ENCODE measurements at places on chromosomes 16 and 17. TPM values are rescaled to one million over a fixed set of nuclear protein-coding genes. Genes with fewer than 3 reads are reported as not detected.
A peak's percentile ranks its signal among the peaks of the same experiment; 100 is the strongest.

KRTAP4-6 gene
- total RNA-seq: not detected

ACSM2B gene
- total RNA-seq: not detected

SLC16A5 gene
- total RNA-seq: 9.3 TPM

IRF8 gene
- total RNA-seq: 337 TPM

GRCh38 chr17:3804503-3804931 is 3.5 kb upstream of the ITGAE start:
- no peak overlapping the region for H3K27ac ChIP-seq
- H3K36me3 ChIP-seq: peaks cover 17% of the 10 kb centered on the region
- no peaks in the 10 kb centered on the region for H3K4me1 ChIP-seq
- DNase-seq: peak; percentile 36
- H3K27me3 ChIP-seq: no peaks in the 10 kb centered on the region

DNA sequence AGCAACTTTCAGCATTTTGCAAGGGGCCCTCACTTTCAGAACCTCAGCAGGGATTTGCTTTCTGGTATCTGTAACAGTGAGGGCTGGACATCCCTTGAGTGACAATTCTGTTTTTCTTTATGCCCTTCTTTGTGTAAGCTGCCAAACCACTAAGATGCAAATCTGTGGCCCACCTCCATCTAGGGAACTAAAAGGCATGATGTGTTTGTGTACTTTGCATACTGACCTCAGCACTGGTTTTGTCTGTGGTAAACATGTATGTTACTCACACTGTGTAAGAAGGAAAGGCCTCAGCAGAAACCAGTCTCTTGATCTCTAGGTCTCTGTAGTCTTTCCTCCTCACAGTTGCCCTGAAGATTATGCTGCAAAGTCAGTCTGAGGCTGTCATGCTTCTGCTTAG is 396.6 kb upstream of the DYNLRB2 start:
- no peaks in the 10 kb centered on the region for H3K36me3 ChIP-seq
- no peak for DNase-seq
- H3K27me3 ChIP-seq: no peaks in the 10 kb centered on the region
- no peaks in the 10 kb centered on the region for H3K4me1 ChIP-seq
- H3K4me3 ChIP-seq: no peak overlapping the region

DNA sequence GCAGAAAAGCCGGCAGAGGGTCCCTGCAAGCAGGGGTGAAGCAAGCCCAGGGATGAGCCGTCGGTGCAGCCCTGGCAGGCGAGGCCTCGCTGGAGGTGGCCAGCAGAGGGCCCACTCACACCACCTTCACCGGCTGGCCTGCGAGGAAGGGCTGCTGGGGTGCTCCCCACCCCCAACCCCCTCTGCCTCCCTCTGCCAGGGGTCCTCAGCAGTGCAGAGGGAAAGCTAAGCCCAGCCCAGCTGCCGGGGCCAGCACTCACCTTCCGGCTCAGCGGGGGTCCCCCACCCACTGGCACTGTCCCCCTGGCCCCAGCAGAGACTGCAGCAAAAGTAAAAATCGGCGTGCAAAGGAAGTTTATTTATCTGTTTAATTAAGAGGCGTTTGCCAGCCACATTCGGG is 113.4 kb downstream of the ENGASE start:
- H3K36me3 ChIP-seq: no peaks in the 10 kb centered on the region
- H3K27me3 ChIP-seq: peaks cover 13% of the 10 kb centered on the region
- H3K4me3 ChIP-seq: no peak overlapping the region
- H3K4me1 ChIP-seq: no peaks in the 10 kb centered on the region
- no peak overlapping the region for H3K27ac ChIP-seq

DNA sequence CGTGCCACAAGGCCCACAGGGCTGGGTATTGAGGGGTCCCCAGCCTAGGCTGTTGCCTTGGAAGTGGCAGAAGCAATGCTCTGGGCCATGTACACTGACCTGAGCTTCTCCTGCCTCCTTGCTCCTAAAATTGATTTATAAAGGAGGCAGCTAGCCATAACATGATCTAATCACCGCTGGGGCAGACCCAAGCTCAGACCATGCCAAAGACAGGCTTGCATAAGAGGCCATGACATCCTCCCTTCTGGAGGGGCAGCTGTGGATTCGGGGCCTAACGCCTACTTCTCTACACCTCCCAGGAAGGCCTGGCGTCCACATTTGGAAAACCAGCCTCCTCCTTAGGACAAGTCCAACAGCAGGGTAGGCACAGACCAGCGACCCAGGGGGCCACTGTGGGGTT is 12.3 kb downstream of the HSD11B2 start:
- no peaks in the 10 kb centered on the region for H3K4me1 ChIP-seq
- no peak overlapping the region for H3K4me3 ChIP-seq
- no peak for DNase-seq
- H3K36me3 ChIP-seq: peaks cover 82% of the 10 kb centered on the region

DNA sequence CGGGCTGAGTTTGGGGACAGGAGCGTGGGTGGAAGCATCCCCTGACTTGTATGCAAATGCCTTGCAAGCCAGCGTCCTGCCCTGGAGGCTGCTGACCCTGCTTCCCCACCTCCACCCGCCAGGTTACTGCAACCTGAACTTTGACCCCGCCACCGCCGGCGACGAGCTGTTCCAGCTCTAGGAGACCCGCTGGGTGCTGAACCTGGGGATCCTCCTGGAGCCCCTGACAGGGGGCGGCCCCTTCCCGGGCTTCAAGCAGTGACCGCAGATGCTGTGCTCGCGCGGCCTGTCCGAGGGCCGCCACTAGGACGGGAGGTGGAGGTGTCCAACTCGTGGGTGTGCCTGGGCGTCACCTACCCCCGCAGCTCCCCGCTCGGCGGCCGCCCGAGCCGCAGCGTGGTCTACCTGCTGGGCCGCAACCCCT is 10.7 kb upstream of the SLC16A5 start:
- H3K4me1 ChIP-seq: peaks cover 34% of the 10 kb centered on the region
- peak overlapping the region; percentile 66 for H3K27ac ChIP-seq

GRCh38 chr16:3608069-3608468 is 3.3 kb downstream of the SLX4 start:
- H3K4me1 ChIP-seq: peaks cover 38% of the 10 kb centered on the region
- no peak for DNase-seq
- no peak overlapping the region for H3K27ac ChIP-seq
- no peaks in the 10 kb centered on the region for H3K27me3 ChIP-seq

DNA sequence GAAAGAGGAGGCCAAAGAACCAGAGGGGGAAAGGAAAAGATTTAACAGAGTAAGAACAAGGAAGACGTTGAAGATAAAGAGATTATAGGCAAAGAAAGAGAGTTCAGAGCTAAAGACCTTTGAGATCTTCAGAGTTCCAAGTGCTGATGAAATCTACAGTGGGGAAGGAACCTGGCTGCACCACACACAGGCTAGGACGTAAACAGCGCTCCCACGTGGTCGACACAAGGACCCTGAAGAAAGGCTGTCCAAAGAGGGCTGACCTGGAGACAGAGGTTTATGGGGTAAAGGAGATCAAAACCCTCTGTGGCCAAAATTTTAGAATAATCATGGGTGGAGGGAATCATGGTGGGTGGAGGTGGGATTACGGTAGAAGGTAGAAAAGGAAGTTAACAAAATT is 121.6 kb downstream of the PMP22 start:
- DNase-seq: no peak
- H3K4me1 ChIP-seq: no peaks in the 10 kb centered on the region
- H3K27me3 ChIP-seq: no peaks in the 10 kb centered on the region
- no peak overlapping the region for H3K4me3 ChIP-seq
- no peaks in the 10 kb centered on the region for H3K36me3 ChIP-seq

- H3K36me3 ChIP-seq: no peaks in the 10 kb centered on the region
- H3K27me3 ChIP-seq: no peaks in the 10 kb centered on the region
- no peaks in the 10 kb centered on the region for H3K4me1 ChIP-seq
Observed at GRCh38 chr16:77759201-77759600, 29.2 kb upstream of the VAT1L start.

DNA sequence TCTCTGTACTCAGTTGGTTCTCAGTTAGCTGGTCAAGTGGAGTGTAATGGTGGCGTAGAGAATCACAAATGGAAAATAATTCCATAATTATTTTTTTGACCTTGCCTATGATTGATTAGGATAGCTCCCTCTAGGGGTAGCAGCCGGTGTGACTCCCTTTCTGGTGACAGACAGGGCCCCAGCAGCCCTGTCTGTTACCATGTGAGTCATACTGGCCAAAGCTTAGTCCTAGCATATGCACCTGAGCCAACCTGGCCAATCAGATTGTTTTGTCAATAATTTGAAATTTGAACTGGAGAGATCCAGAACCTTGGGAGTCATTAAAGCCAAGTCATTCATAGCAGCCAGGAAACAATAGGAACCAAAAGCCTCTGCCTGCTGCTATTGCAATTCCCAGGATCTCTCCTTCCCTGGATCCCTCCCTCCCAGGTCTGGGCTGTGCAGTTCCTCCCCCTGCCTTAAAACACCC is 5.6 kb downstream of the PNPO start:
- peak; percentile 74 for DNase-seq
- H3K36me3 ChIP-seq: peaks cover 28% of the 10 kb centered on the region
- H3K27ac ChIP-seq: no peak overlapping the region
- H3K4me1 ChIP-seq: peaks cover 19% of the 10 kb centered on the region
- H3K27me3 ChIP-seq: no peaks in the 10 kb centered on the region

DNA sequence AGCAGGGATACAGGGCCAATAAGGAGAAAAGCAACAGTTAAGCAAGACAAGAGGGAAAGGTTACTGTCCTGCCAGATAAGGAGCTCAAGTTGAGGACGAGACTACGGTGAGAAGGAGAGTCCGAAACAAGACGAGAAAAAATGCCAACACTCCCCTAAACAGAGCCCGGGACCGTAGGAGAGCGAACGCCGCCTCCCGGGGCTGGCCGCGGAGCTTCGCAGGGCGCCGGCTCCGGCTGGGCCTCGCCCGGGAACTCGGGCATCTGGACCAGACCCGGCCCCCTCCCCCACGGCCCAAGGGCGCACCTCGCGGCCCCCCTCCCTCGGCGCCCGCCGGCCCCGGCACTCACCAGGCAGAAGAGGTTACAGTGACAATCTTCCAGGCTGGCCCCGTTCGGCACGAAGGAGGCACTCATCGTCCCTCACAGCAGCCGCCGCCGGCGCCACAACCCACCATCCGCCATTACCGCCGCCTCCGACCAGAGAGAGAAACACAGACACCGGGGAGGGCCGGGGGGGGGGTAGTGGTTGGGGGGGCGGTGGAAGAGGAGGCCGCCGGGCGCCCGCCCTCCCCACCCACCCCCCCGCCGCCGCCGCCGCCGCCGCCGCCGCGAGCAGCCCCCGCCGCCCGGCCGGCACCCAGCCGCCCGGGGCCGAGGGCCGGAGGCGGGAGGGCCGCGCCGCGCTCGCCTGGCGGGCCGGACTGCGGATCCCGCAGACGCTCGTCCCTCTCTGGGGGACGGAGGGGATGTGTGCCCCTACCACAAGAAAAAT is at the start of gene MED13:
MED13 (minus strand) TSS at position 488 of the 773 bp plus-strand sequence; CDS start at position 415, 73 bp downstream.
- peaks cover 20% of the 10 kb centered on the region for H3K4me1 ChIP-seq
- no peaks in the 10 kb centered on the region for H3K36me3 ChIP-seq
- peak within 1 kb of the TSS; percentile 99 for H3K27ac ChIP-seq
- H3K27me3 ChIP-seq: no peaks in the 10 kb centered on the region
- peak within 1 kb of the TSS; percentile 94 for H3K4me3 ChIP-seq

- H3K4me3 ChIP-seq: no peak overlapping the region
- no peak for DNase-seq
- H3K27ac ChIP-seq: no peak overlapping the region
- H3K4me1 ChIP-seq: peaks cover 11% of the 10 kb centered on the region
Observed at GRCh38 chr16:31248344-31248743, 11.4 kb upstream of the ITGAM start.

DNA sequence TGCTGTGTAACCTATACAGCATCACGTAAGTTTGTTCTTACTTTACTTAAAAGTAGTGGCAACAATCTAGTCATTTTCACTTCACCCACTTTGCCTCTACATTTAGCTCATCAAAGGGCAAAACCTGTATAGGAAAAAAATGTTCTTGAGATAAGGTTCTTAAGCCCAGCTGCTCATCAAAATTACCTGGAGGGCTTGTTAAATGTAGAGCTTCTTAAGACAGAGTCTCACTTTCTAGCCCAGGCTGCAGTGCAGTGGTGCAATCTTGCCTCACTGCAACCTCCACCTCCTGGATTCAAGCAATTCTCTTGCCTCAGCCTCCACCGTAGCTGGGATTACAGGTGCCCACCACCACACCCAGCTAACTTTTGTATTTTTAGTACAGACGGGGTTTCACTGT is 38.2 kb upstream of the TMEM97 start:
- no peak overlapping the region for H3K27ac ChIP-seq
- H3K4me3 ChIP-seq: no peak overlapping the region
- peaks cover 34% of the 10 kb centered on the region for H3K27me3 ChIP-seq
- no peak for DNase-seq
- no peaks in the 10 kb centered on the region for H3K36me3 ChIP-seq

GRCh38 chr16:12258861-12259645 is 282.5 kb downstream of the SNX29 start:
- no peaks in the 10 kb centered on the region for H3K27me3 ChIP-seq
- DNase-seq: no peak
- no peak overlapping the region for H3K27ac ChIP-seq
- peaks cover 17% of the 10 kb centered on the region for H3K36me3 ChIP-seq
- no peak overlapping the region for H3K4me3 ChIP-seq

DNA sequence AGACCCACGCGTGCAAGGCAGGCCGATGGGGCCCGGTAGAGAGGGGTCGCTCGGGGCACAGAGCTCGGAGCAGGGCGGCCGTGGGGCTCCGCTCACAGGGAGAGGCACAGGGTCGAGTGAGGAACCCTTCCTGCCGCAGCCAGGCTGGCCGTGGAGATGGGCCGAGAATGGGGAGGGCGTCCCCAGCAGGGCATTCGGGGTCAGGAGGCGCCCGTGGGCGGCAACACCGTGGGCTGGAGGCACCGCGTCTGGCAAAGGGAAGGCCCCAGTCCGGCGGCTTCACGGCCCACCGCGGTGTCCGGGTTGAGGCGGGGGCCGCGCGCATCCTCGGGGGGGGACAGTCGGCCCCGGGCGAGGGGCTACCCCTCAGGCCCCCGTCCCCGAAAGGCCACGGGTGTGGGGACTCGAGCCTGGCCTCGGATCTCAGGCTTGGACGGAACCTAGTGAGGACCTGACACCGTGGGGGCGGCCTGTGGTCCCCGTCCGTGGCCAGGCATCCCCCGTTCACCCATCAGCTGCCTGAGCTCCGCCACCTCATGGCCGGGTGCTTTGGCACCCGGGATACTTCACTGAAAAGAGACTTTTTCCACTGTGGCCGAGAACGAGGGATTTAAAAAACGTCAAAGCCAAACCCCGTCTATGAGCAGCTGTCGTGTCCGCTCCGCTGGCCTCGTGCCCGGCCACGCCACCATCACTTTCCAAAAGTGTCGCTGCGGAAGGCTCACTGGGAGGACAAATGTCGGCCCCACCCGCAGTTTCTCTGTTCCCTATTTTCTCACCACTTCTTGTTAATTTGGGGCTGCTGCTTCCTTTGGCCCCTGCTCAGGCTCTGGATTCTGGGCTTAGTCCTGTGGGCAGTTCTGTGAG is 73.6 kb downstream of the METRNL start:
- no peaks in the 10 kb centered on the region for H3K4me1 ChIP-seq
- no peak overlapping the region for H3K4me3 ChIP-seq

DNA sequence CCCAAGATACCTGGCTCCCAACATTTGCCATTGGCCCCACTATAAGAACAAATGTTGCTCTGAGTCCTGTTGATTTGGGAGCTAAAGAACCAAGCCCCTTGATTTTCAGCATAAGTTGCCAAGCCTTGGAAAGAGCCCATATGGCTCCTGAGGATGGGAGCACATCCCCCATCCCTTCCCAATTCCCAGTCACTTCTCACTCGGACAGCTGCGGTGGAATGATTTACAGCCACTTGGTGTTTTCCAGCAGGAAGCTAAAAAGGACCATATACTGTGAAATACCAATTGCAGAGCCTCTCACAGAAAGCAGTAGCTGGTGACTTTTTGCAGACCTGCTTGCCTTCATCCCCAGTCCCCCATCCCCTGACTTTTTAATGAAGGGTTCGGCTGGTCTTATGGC is 524.6 kb downstream of the GRIN2A start:
- no peaks in the 10 kb centered on the region for H3K36me3 ChIP-seq
- H3K4me3 ChIP-seq: no peak overlapping the region
- H3K27ac ChIP-seq: no peak overlapping the region
- peaks cover 9% of the 10 kb centered on the region for H3K27me3 ChIP-seq
- no peak for DNase-seq

Measured in B cell (primary cell).